Placental pericyte (primary cell): ENCODE measurements at places on chromosomes 12 and 14. TPM values are rescaled to one million over a fixed set of nuclear protein-coding genes. Genes with fewer than 3 reads are reported as not detected.

Gene NOPCHAP1
- 2.8 and 5.0 TPM in 2 replicates for total RNA-seq

Gene C1R
- 23.2 and 300 TPM in 2 replicates for total RNA-seq

Gene LARP4
- 21.7 and 38.7 TPM in 2 replicates for total RNA-seq

Gene RILPL2
- total RNA-seq, result 2.1 and 4.2 TPM in 2 replicates

Gene CCDC197
- not detected in 2 replicates for total RNA-seq

Gene PXN
- 46.2 and 150 TPM in 2 replicates for total RNA-seq

Gene CLEC9A
- not detected in 2 replicates for total RNA-seq

Gene GARIN6
- total RNA-seq, result not detected in 2 replicates

Gene IFNG-AS1
- not detected in 2 replicates for total RNA-seq

Gene BMP4
- total RNA-seq, result 18.9 and 29.1 TPM in 2 replicates

Gene LRRC74A
- total RNA-seq, result not detected in 2 replicates

Gene LBHD2
- total RNA-seq, result not detected in 2 replicates

Gene PPP1R13B
- 2.0 and 3.4 TPM in 2 replicates for total RNA-seq

Gene ACOT4
- total RNA-seq, result 0.57 and 1.5 TPM in 2 replicates
